Stimulated activated CD8-positive, alpha-beta memory T cell treated with anti-CD3 and anti-CD28 coated beads, Interleukin-2, amount 100 ng/mL, for 48 hours (primary cell): ENCODE measurements at places on chromosomes 5 and 9.

GRCh38 chr9:107481035-107481434 is 8.5 kb downstream of the KLF4 start:
- no peak for DNase-seq

DNA sequence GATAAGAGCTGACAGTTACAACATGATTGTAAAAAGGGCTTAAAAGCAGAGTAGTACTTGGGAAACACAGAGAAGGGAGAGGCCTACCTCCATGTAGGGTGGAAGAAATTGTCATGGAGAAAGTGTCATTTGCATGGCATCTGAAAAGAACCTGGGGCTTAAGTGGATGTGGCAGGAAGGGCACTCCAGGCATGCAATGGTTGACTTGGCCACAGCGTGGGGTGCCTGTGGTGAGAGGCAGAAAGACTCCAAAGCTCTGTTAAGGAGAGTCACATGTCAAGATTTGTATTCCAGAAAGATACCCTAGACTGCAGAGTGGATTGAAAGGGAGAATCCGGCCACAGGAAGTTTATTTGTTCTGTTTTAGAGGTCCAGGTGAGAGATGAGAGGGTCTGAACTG is 2.4 kb downstream of the POLR3G start:
- no peak for DNase-seq

DNA sequence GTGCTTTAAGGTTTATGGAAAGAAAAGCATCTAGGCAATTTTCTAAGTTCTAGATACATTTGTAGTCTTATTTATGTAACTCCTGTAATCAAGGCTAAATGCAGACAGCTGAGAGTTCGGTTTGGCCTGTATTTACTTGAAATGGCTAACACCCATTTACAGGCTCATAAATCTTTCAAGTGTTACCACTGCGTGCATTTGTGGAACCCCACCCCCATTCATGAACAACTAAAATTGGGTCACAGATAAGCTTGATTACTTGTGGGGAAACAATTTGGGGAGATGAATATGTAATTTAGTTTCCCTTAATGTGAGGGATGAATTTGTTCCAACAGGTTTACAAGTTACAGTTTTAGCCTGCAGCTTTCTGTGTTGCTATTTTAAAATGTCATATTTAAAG is 360.6 kb downstream of the ARRDC3 start:
- no peak for DNase-seq

DNA sequence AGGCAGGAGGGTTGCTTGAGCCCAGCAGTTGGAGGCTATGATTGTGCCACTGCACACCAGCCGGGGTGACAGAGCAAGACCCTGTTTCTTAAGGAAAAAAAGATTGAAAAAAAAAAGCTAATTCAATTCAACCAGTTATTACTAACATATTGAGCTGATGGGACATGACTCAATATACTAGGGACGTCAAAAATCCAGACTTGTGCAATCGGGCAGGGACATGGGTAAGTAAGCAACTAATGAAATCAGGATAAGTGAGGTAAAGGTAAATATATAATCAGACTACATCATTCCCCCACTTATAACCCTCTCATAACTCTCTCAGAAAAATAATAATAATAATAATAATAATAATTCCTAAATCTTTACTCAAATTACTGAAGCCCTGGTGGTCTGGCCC is 975 bp upstream of the HAVCR1 start:
- no peak for DNase-seq

- DNase-seq, result no peak
Measured at GRCh38 chr5:125376059-125376641, 629.7 kb upstream of the ZNF608 start.

DNA sequence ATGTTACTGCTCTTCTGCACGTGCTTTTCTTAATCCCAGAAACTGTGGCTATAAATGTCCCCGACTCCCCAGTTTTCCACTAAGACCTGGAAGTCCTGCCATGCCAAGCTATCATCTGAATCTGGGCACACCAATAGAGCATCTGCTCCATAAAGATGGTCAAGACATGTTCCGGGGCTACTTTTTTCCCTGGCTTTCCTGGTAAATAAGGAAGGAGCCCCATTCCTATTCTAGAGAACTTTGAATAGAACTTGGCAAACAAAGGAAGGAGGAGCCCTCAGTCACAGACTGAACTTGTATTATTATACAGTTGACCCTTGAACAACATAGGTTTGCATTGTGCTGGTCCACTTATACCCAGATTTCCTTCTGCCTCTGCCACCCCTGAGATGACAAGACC is 182.9 kb downstream of the CCDC192 start:
- DNase-seq, result no peak
